ENCODE measurements at places on chromosomes 7 and 10. TPM values are rescaled to one million over a fixed set of nuclear protein-coding genes. Genes with fewer than 3 reads are reported as not detected.

DNA sequence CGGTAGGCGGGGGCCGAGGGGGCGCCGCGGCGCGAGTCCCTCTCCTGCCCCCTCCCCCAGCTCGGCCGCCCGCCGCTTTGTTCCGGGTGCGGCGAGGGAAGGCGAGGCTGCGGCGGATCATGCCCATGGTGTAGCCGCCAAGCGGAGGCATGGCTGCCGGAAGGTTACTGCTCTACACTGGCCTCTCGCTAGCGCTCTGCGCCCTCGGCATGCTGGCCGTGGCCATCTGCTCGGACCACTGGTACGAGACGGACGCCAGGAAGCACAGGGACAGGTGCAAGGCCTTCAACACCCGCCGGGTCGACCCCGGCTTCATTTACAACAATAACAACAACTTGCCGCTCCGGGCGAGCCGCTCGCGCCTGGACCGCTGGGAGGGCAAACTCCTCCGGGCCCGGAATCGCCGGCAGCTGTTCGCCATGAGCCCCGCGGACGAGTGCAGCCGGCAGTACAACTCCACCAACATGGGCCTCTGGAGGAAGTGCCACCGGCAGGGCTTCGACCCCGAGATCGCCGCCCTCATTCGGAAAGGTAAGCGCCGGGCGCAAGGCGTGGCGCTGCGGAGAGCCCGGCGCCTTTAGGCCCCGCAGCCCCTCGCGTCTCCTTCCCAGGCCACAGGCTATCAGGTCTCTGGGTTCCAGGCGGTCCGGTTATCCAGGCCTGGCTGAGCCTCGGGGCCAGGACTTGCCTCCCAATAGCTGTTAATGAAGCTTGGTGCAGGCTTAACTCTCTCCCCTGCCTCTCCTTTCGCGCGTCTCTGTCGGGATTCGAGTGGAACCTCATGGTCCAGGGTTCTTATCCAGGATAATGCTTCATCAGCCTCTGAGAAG lies 513 bp downstream of the TMEM178B start:
- DNase-seq: no peak
- no peaks in the 10 kb centered on the region for H3K27me3 ChIP-seq
- no peaks in the 10 kb centered on the region for H3K36me3 ChIP-seq
- H3K27ac ChIP-seq: peak overlapping the region; percentile 11
- H3K4me3 ChIP-seq: peak overlapping the region; percentile 76
- H3K4me1 ChIP-seq: peaks cover 45% of the 10 kb centered on the region

DNA sequence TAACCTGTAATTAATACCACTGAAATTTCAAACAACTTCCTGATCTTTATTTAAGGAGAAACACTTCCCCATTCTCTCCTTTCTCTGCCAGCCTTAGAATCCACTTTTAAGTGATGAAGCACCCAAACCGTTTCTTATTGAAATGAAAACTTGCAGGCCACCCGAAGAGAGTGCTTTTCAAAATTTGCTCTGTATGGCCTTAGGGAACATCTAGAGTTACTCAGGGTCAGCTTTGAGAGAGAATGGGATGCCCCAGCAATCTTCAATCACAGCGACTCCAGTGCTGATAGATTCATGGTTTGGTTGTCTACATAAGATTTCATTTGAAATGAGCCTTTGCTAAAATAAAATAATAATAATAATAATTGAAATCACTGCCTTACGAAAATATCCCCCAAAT lies 323.1 kb downstream of the PCLO start:
- H3K36me3 ChIP-seq: no peaks in the 10 kb centered on the region
- no peak for DNase-seq
- H3K4me3 ChIP-seq: no peak overlapping the region
- H3K27ac ChIP-seq: no peak overlapping the region
- no peaks in the 10 kb centered on the region for H3K4me1 ChIP-seq

DNA sequence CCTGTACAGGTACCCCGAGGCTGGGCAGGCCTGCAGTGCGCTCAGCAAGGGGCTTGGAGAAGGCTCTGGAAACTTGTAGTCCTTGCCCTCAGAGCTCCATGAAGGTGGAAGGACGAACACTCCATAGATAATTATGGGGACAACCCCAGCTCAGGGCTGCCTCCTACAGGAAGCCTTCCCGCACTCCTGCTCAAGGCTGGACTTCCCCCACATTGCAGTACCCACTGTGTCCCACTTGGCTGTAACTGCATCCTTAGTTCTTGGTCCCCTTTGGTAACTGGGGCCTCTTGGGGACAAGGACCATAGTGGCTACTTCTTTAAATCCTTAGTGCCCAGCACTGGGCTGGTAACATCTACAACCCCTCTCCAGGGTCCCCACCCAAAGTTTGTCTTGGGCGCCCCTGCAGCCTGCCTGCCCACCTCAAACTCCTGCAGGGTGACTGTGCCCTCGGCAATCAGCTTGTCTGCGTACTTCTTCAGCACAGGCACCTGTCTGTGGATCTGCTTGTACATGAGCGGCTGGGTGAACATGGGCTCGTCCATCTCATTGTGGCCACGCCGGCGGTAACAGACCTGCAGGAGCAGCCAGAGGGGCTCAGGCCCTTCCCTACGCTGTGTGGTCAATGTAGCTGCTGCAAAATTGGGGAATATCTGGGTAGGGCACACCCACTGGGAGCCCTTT lies 17.1 kb downstream of the OGDHL start:
- no peaks in the 10 kb centered on the region for H3K27me3 ChIP-seq
- H3K4me3 ChIP-seq: no peak overlapping the region
- H3K27ac ChIP-seq: no peak overlapping the region
- H3K36me3 ChIP-seq: no peaks in the 10 kb centered on the region

GRCh38 chr10:78619896-78620295 lies 448.9 kb upstream of the ZMIZ1 start:
- no peaks in the 10 kb centered on the region for H3K27me3 ChIP-seq
- no peak overlapping the region for H3K27ac ChIP-seq

DNA sequence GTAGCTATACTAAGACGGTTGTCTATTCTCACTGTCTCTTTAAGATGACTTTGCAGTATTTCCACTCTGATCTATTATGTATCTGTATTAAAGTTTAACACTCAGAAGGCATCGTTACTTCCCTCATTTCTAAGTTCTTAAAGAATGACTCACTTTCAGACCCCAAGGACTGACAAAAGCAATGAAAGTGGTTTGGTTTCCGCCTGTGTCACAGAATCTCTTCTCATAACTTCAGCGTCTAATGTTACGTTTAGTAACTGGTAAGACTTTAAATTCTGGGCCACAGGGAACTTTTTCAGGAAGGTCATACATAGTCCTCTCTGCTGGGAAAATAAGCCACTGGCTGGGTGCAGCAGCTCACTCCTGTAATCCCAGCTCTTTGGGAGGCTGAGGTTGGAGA lies 892.0 kb upstream of the AUTS2 start:
- no peak overlapping the region for H3K27ac ChIP-seq
- H3K36me3 ChIP-seq: no peaks in the 10 kb centered on the region
- no peak for DNase-seq
- no peak overlapping the region for H3K4me3 ChIP-seq
- H3K27me3 ChIP-seq: no peaks in the 10 kb centered on the region

DNA sequence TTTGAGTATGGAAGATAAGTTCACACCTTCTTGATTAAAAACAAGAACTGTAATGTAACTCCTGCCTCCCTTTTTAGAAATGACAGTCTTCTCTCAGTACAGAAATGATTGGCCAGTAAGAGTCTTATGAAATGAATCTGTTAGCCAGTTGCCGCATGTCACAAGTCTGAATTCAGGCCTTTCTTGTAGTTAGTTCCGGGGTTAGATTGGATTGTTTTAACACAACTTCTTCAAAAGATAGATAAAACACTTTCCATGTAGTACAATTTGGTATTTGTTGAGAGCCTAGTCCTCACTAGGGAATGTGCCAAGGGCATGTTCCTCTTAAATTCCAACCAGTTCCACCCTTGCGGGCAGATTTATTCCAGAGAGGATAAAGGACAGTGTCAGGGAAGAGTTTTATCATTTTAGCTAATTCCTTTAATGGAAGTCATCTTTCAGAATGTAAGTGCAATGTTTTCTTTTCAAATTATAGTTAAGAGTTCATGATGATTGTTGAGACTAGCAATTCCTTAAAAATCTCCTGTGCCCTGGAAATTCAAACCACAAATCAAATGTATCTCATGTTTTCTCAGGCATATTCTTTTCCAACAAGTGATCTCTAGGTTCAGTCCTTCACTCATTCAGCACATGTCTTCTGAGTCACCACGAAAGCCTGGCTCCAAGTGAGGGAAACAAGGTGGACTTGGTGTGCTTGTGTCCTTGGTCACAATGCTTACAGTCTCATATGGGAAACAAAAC lies 4.1 kb downstream of the FHIP2A start:
- peak overlapping the region; percentile 97 for H3K27ac ChIP-seq
- peak; percentile 63 for DNase-seq
- peak overlapping the region; percentile 26 for H3K4me3 ChIP-seq
- peaks cover 47% of the 10 kb centered on the region for H3K4me1 ChIP-seq
- H3K36me3 ChIP-seq: no peaks in the 10 kb centered on the region

TMEM178B gene
- 1.4 TPM for total RNA-seq

EIF3A gene
- 214 TPM for total RNA-seq

SNCG gene
- total RNA-seq: 2.5 TPM

UNCX gene
- not detected for total RNA-seq

Measured in gastrocnemius medialis (tissue), 4 donors.